Esophagus muscularis mucosa (tissue), 4 donors: ENCODE measurements at places on chromosomes 7 and 10. TPM values are rescaled to one million over a fixed set of nuclear protein-coding genes. Genes with fewer than 3 reads are reported as not detected.

Gene TMEM213
- not detected for total RNA-seq

Gene DEPP1
- total RNA-seq: 32.0 TPM

Gene MBL2
- total RNA-seq: not detected

Gene OR6V1
- not detected for total RNA-seq

Gene ITGA8
- total RNA-seq: 113 TPM

Gene DNAJC12
- total RNA-seq: 7.1 TPM

Gene ZNF365
- 2.5 TPM for total RNA-seq

Gene VAX1
- not detected for total RNA-seq

Gene AGBL3
- 2.1 TPM for total RNA-seq

Gene OR2A1
- total RNA-seq: 0.26 TPM

Gene ALKBH4
- total RNA-seq: 19.0 TPM

Gene SUV39H2
- total RNA-seq: 3.6 TPM

Gene VPS50
- 19.9 TPM for total RNA-seq

Gene DYDC2
- total RNA-seq: not detected

Gene ARHGAP21
- total RNA-seq: 52.7 TPM

Gene SFTPA1
- total RNA-seq: 11.9 TPM

Gene ANXA8L1
- total RNA-seq: not detected

Gene PNLIPRP2
- total RNA-seq: not detected

Gene SPDYE2B
- not detected for total RNA-seq

Gene FEZF1
- not detected for total RNA-seq

Gene SH2D4B
- 0.42 TPM for total RNA-seq
